ENCODE measurements at places on chromosomes 1 and 21.

DNA sequence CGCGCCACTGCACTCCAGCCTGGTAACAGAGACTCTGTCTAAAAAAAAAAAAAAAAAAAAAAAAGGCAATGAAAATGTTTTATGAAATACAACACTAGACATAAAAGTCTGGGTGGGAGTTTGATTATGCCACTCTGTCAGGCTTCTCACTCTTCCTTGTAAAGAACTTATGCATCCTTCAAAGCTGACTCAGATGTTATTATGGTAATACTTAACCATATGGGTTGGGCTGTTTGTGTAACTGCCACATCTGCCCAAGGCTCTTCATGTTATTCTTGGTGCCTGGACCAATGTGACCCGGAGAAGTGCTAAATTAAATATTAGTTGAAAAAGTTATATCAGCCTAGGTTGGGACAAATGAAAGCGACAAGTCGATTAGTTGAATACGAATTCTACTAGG lies 23.8 kb downstream of the FAM89A start:
- DNase-seq = no peak

- DNase-seq = no peak
These were observed 169.5 kb upstream of the GALNT2 start for GRCh38 chr1:229897501-229897900.

GRCh38 chr1:205274041-205274691 lies 46.4 kb downstream of the TMCC2 start:
- no peak for DNase-seq

- DNase-seq = no peak
These were observed at the start of gene VPS13D for GRCh38 chr1:12229835-12230548. TSS of gene VPS13D (plus strand) at chr1:12230030. CDS start at chr1:12234267, 4,237 bp downstream.

DNA sequence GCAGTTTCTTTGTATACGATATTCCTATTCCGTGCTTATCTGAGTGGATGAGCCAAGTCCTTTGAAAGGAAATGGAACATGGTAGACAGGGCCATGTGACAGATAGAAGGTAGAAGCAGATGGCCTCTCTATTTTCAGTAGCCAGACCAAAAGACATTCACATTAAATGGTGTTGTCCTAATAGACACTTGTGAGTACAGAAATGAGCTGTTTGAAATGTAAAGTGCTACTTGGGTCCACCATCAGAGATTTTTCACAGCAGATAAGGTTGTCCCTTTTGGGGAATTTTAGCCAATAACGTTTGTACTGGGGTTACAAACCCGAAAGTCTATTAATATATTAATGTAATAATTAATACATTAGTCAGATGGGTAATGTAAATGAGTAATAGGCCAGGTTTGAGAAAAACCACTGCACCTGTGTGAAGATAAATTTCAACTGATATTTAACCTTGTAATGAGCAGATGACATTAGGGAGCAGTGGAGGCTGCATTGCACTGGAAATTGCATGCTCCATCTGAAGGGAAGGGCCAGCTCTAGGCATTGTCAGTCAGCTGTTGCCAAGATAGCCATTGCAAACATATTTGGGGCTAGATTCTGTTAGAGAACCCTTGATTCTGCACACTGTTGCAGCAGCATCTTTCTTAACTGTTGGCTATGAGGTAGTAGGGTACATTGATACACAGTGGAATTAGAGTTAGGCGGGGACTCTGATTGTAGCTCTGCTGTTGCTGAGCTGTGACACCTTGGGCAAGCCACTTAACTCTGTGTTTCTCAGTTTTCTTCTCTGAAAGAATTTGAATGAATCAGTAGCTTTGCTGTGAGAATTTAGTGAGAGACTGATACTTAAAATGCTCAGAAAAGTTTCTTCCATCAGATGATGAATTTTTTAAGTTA lies 43.8 kb downstream of the FGGY start:
- no peak for DNase-seq

- DNase-seq = no peak
These were observed 185.1 kb upstream of the GREM2 start for GRCh38 chr1:240797050-240797449.

DNA sequence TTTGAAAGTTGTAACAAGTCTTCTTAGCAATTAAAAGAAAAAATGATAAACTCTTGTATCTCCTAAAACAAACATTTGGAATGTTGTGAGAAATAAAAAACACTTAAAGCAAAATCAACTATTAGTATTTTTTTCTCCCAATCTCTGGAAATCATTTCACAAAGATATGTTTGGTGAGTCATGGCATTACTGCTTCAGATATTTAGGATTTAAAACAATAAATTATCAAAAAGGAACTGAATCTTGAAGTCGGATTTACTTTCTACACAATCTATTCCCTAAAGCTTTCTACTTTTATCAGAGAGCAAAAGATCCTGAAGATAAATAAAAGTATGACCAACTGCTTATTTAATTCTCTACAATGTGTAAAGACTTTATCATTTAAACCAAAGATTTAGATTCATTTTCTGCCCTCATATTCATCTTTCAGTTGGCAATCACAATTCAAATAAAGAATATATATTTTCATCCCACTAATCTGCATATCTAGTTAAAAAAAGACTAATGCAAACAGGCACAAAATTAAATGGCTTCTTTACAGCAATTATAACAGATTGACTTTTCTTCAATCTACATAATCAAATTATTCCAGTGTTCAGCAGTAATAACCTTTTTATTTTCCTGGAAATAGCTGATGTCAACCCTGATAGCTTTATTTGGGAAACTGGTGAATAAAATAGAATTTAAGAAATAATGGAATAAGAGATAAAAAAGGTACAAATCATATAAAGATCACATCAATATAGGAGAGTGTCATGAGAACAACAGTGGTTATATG lies 230.0 kb downstream of the COP1 start:
- no peak for DNase-seq

DNA sequence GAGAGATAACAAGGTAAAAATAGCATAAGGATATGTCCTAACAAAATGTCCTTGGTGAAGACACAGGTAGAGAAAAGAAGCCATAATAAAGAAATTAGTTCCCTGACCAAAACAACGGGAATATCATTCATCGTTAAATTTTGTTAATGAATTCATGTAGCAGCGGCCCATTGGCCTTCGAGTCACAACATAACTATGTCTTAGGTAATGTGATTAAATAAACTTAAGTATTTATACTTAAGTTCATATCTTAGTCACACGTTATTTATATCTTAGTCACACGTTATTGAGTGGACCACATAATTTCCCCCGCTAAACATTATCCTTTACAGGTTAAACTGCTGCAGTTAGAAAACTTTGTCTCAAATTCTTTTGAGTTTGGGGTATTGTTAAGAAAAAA lies 1.2 kb downstream of the NEXN start:
- no peak for DNase-seq

GRCh38 chr1:107952989-107953388 lies 12.0 kb downstream of the VAV3 start:
- DNase-seq = no peak

DNA sequence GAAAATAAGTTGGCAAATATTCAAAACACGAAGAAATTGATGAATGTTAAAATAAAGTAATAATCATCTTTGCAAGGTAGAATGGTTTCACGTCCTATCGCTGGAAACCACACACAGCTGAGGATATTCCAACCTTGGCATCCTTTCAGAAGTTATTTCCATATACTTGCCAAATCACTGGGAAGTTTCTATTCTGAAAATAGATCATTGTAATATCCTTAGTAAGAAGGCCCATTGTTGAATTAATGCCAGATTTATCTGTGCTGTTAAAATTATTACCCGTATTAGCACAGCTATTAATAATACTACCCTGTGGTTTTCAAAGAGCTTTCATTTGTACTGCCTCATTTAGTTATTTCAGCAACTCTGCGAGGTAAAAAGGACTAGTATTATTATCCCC lies 81.1 kb downstream of the OLFM3 start:
- DNase-seq = no peak

GRCh38 chr1:94385308-94385929 lies 32.8 kb upstream of the ABCD3 start:
- DNase-seq = no peak

- no peak for DNase-seq
These were observed 580 bp downstream of the RBM34 start for GRCh38 chr1:235160383-235160956.

GRCh38 chr1:224864006-224864405 lies 65.5 kb upstream of the DNAH14 start:
- no peak for DNase-seq

DNA sequence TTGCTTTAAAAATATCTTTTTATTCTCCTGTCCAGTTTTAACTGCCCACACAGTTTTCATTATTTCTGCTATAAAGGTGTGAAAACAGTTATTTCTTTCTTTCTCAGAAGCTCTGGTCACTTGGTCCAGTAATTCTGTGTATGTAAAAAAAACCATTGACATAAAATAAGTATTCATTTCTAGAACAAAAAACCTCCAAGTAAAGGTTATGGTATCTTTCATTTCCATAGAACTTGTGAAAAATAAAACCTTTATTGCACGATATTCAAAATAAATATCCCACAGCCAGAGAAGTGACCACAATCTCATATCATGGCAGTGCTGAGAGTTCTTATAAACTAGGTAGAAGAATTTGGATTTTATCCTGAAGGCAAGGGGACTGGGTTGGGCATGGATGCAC lies 96.9 kb upstream of the TNFSF4 start:
- no peak for DNase-seq

- DNase-seq = no peak
These were observed 757.8 kb upstream of the CXADR start for GRCh38 chr21:16755061-16755460.

GRCh38 chr21:45078877-45079281 lies 4.5 kb downstream of the ADARB1 start:
- DNase-seq = no peak

GRCh38 chr1:99170516-99170915 lies 93.8 kb upstream of the PLPPR4 start:
- no peak for DNase-seq

- DNase-seq = no peak
These were observed 25.2 kb downstream of the LAMC1 start for GRCh38 chr1:183048087-183049085.

DNA sequence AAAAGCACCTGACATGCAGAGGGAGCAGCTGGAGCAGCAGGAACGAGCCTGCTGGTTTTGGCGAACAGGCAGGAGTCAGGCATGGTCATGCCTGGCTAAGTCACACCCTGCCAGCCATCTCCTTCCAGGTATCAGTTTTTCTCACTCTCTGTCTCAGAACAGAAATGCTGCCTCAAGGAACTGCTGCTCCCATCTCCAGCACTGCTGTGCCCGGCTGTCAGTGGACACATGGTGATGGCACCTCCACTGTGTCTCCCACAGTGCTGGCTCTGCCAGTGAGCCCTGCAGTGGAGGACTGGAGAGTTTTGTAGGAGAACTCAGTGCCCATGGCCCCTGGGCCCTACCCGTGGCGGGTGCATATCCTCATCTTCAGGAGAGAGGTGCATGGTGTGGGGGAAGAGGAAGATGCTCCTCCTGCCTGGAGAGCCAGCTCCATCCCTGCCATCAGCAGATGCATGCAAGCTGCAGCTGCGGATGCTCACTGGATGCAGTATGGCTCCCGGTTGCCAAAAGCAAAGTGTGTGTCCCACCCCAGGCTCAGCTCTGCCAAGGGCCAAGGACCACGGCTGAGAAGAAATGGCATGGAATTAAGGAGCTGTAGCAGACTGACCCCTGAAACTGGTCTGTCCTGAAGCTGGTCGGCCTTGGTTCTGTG lies 114.7 kb downstream of the GRIK3 start:
- DNase-seq = no peak

- no peak for DNase-seq
These were observed 602 bp downstream of the KIAA0319L start for GRCh38 chr1:35556484-35557117.

- no peak for DNase-seq
These were observed 3.5 kb upstream of the TIAM1 start for GRCh38 chr21:31347435-31348032.

DNA sequence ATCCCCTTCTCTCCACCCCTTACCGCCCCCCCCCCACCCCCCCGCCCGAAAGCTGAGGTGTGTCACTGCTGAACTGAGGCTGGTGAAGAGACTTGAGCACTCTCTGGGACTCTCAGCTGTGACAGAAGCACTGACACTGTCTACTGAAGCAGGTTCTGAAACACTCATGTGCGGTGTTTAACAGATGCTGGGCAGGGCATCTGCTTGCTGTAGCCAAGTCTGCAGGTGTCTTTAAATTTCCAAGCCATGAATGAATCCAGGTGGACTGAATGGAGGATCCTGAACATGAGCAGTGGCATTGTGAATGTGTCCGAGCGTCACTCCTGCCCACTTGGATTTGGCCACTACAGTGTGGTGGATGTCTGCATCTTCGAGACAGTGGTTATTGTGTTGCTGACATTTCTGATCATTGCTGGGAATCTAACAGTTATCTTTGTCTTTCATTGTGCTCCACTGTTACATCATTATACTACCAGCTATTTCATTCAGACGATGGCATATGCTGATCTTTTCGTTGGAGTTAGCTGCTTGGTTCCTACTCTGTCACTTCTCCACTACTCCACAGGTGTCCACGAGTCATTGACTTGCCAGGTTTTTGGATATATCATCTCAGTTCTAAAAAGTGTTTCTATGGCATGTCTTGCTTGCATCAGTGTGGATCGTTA lies at the start of gene GPR52:
TSS of gene GPR52 (plus strand) at position 99 of the 665 bp plus-strand sequence. CDS start at position 247, 148 bp downstream.
- no peak for DNase-seq

DNA sequence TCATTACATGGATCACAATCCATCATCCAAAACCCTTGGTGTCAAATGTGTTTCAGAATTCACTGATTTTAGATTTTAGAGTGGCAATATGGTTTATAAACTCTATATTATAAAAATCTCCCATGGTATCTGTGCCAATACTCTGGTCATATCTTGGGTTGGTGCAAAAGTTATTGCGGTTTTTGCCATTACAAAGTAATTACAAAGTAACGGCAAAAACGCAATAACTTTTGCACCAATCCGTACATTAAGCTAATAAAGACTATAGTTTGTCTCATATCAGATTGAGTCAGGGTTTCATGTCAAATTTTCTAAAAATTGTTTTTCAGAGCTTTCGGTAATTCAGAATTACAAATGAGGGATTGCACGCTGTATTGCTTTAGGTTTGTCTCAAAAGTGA lies 23.4 kb upstream of the NTMT2 start:
- DNase-seq = no peak

- DNase-seq = no peak
These were observed 8.5 kb downstream of the CLCA1 start for GRCh38 chr1:86477256-86477655.

GRCh38 chr1:111402083-111402482 lies 25.5 kb downstream of the OVGP1 start:
- DNase-seq = no peak
